Stimulated activated CD8-positive, alpha-beta memory T cell treated with anti-CD3 and anti-CD28 coated beads, Interleukin-4, amount 100 ng/mL, for 1 hour (primary cell): ENCODE measurements at places on chromosomes 12 and 14.

DNA sequence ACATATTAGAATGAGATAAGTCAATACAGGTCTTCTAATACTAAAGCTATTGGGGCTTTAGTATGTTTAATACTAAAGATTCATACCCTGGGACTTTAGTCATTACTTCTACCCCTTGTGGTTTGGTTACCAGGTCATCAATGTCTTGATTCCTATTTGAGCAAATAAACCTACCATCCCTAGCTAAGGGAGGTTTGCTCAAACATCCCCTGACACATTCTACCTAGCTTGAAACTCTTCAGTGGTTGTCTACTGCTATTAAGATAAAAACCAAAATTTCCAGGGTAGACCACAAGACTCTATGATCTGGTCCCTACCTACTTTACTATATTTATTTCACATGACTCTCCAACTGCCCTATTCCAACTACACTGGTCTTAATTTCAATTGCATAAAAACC is 7.3 kb upstream of the C2CD5 start:
- no peak for DNase-seq

DNA sequence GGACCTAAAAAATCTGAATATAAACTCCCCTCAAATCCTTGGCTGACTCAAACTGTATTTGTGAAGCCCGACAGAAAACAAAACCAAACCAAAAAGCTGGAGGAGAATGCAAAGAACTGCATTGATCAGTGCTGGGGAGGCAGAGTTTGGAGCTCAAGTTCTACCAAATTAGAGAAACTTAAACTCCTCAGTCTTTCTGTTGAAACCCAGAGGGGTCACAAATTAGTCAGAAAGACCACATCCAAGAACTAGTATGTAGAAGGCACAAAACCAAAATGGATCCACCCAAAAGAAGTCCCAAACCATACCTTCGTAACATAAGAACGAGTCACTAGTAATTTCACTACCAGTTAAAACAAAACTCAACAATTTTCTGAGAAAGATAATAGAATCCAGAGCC is 15.3 kb upstream of the PRKAB1 start:
- no peak for DNase-seq

GRCh38 chr12:72219937-72220336 is 52.2 kb upstream of the TRHDE start:
- no peak for DNase-seq

DNA sequence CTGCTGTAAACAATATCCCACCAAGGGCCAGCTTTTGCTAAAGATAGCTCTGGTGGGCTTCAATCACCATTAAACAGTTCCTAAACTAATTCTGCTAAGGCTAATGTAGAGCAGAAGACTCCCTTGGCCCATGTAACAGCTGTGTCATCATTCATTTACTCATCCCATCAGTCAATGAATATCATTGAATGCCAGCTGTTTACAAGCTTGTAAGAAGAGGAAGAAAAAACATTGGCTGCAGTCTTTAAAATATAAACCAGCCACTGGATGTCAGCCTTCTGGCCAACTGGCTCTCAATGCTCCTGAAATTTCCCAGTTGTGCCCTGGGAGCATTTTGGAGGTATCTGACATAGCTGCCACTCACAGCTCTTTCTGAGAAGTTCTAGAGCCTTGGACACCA is 18.0 kb upstream of the MAP3K9 start:
- no peak for DNase-seq

DNA sequence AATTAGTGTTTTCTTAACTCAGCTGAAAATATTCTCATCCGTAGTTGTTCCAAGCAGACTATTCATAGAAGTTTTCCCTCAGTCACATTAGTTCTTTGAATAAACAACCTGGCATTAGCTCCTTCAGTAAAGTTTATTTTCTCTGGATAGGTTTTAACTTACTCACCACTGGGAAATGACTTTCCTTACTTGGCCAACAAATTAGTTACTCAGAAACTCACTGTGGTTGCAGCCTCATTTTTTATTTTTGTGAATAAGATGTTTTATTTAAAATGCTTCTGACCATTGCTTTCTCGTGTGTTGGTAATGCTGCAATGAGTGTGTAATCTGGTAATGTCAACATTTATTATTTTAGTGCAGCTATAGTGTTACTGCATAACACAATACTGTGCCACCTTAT is 74.9 kb downstream of the NOVA1 start:
- no peak for DNase-seq

- DNase-seq, result no peak
Observed at GRCh38 chr14:60153991-60154390, 11.2 kb downstream of the DHRS7 start.
